Thoracic aorta (tissue), 2 donors: ENCODE measurements at places on chromosomes 13 and 19.

DNA sequence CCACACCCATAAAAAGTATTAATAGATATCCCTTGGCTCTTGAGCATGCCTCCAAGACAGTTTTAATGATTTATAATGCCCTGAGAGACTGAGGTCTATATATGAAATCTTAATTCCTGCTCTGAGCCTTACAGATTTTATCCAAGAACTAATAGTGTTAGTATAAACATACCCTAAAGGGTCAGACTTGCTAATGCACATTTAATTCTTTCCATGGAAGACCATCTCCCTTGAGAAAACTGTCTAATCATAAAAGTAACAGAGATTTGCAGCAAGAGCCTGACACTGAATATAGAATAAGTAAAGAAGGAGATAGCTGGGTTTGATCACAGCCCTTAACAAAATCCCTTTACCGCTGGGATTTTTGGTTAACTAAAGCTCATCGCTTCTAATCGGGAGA, 650.8 kb upstream of the KLF12 start:
- no peak for DNase-seq

DNA sequence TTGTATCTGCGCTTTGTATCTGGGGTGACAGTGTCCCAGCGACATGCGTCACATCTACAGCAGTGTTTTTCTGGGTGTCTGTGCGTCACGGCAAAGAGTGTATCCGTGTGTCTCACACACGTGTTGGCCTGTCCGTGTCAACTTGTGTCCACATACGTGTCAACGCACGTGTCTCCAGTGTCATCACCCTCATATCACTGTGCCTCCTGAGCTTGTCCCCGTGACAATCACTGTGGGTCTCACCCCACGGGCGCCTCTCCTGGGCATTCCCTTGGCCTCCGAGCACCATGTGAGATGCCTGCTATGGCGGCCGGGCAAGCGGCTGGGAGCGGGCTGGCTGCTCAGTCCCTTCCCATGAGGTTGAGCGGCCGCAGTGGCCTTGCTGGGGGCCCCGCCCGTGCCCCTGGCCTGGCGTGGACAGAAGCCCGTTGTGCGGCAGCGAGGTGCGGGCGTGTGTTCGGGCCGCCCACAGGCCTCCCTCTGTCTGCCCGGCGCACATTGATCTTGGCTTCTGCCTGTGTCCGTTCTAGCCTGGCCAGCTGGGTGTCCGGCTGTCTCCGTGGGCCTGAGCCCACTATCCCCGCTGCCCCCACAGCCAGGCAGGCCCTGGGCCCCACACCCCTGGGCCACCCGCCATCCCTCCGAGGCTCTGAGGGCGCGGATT, 6.4 kb downstream of the NFIX start:
- DNase-seq: no peak

- no peak for DNase-seq
These were observed 132.5 kb downstream of the NALCN start for GRCh38 chr13:101283782-101284181.

DNA sequence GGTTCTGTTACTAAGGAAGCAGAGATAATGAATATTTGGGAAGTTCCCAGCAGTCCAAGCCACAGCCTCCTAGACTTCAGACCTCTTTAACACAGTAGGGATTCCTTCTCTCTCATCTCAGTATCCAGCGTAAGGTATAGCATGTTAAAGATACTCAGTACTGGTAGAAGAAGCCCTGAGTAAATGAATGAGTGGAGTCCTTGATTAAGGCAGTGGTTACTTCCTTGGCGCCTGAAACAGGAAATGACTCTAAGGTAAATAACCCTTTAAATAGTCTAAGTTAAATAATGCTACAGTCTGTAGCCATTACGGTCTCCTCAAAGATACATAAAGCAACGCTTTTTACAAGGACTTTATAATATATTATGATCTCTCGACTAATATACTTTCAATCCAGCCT, 650.8 kb upstream of the MIR17HG start:
- no peak for DNase-seq

GRCh38 chr13:66128692-66129269, 1101.4 kb downstream of the PCDH9 start:
- no peak for DNase-seq

DNA sequence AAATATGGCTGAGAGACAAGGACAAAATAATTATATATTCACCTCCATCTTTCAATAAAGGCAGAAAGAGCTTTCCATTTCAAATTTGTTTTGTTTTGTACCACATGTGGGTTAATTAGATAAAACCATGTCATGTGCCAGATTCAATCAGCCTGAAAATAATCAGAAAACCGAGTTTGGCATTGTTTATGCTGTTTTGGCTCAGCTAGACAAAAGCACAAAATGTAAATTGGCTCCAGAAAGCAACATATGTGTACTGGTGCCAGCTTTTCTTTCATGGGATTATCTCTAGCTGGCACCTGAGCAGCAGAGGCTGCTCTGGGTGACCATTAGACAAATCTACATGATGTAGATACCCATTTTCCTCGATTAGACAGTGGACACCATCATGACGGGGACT, 9.2 kb upstream of the DNAJC15 start:
- no peak for DNase-seq

DNA sequence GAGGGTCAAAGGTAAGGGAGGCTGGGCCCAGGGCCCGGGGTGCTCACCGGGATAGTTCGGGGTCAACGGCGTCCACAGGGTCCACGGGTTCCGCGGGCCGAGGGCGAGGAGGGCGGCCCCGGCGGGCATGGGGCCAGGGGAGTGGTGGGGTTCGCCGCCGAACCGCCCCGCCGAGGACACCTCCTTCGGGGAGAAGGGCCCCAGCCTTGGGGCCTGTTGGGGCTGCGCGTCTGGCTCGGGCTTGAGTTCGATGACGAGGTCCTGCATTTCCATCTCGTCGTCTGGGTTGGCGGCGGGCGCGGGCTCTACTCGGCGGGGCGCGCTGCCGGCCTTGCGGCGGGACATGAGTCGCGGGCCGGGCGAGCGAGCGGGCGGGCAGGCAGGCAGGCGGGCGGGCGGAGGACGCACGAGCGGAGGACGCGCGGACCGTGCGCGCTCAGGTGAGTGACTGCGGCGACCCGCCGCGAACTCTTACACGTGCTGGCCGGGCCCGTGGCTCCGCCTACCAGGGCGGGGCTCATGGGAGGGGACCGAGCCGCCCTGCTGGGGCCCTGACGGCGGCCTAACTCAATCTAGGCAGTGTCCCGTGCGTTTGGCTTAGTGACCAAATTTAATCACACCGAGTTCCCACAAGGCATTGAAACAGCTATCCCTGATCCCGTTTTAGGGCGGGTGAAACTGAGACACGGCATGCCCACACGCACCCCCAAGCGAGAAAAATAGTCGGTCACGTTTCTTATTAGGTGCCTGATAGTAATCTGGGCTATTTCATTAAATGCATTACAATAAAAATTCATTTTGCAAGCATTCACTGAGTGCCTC, at the start of gene ZNF296:
ZNF296 (minus strand) TSS at position 450 of the 822 bp plus-strand sequence; CDS start at position 345, 105 bp downstream.
- DNase-seq: no peak

- DNase-seq: no peak
These were observed 210.1 kb upstream of the SPRY2 start for GRCh38 chr13:80550971-80551441.

DNA sequence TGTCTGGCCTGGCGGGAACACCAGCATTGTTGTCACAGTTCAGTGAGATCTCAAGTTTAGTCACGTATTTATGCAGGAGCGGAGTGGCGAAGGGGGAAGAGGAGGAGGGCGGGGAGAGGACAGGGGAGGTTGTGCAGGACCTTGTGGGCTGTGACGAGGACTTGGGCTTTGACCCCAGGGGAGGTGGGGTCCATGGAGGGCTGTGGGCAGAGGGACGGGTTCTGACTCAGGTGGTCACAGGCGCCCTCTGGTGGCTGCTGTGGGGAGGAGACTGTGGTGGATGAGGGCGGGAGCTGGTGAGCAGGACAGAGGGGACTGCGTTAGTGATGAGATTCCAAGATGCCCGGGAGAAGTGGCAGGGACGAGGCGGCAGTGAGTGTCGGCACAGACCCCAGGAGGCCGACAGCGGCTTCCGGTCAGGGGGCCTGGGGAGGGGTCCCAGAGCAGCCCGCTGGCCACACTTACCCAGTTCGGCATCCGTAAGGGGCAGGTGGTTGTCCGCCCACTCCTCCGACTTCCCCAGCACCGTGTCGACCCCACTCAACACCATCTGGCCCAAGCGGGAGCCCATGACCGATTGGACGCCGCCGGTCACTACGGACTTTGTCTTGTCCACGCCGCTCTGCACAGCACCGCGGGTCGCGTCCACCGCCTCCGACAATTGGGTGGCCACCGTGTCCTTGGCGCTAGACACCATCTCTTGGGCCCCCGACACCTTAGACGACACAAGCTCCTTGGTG, 15.7 kb downstream of the PLIN3 start:
- peak; percentile 21 for DNase-seq

DNA sequence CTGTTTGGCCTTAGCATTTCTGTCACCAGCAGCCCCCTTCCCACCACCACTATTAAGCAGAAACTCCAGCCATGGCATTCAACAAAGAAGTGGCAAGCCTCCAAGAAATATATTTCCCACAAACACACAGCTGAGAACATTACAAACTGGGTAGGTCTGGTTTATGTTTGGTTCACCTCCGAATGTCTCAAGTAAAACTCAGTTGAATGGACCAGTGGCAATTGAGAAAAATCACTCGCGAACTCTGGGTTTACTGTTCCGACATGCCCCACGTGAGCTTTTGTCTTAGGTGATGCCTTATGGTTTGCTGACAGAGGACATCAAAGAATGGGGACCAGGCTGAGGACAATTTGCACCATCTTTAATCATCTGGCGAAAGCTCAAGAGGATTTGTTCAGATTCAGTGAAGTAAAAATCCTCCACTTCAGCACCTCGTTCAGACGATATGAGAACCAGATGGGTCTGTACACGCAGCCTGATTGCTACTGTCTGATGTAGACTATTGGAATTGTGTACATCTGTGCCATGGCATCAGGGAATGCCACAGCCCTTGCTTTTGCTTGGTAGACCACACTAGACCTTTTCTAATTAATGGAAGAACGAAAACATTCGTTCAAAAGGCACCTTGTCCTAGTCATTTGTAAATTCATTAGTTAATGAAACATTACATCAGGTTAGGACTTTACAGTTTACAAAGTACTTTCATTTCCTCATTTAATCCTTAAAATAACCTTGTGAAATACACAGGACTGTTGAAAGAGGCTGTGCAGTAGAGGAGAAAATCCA, 59.4 kb downstream of the SLC10A2 start:
- no peak for DNase-seq

DNA sequence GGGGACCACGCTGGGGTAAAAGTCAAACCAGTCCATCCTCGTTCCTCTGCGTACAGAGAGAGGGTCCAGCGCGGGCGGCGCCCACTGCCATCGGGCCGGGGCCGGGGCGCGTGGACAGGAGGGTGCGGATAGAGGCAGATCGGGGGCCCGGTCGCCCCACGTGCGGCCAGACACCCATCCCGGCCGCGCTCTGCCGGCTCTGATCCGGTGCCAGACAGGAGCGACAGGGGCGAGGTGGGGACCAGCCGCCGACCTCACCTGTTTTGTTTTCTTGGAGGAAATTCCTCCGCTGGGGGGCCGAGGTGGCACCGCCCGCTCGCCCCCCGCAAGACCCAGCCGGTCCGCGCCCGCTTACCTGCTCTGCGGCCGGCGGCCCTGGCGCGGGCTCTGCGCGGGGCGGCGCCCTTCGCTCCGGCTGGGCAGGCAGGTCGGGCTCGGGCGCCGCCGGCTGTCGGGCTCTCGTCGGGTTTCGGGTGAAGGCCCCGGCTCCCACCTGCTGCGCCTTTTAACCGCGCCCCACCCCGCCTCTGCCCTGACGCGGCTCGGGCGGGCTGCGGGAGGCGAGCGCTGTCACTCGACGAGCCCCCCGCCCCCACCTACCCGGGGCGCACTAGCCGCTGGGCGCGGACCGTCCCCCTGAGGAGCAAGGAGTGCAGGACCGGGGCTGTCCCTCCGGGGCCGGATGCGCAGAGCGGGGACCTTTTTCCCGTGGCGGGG, at the start of gene GJB6:
GJB6 (minus strand) TSS at position 481 of the 717 bp plus-strand sequence. CDS start 8,839 bp downstream, outside the sequence.
- no peak for DNase-seq

DNA sequence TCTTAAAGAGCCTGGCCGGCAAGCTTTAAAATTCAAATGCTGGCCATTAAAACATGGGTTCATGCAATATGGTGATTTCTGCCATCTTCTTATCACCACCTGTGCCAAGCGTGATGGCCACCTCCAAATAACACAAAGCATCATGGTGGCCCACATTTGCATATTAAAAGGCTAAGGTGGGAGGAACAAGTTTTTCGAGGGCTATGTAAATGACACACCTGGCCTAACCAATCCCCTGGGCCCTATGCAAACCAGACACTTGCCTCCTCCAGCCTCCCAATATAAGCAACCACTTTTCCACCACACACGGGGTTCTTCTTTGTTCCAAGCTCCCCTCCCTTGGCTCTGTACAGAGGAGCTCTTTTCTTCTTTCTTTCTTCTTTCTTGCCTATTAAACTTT, 14.4 kb downstream of the LILRB4 start:
- DNase-seq: no peak
